ENCODE measurements at places on chromosomes 5 and 9. TPM values are rescaled to one million over a fixed set of nuclear protein-coding genes. Genes with fewer than 3 reads are reported as not detected.

DNA sequence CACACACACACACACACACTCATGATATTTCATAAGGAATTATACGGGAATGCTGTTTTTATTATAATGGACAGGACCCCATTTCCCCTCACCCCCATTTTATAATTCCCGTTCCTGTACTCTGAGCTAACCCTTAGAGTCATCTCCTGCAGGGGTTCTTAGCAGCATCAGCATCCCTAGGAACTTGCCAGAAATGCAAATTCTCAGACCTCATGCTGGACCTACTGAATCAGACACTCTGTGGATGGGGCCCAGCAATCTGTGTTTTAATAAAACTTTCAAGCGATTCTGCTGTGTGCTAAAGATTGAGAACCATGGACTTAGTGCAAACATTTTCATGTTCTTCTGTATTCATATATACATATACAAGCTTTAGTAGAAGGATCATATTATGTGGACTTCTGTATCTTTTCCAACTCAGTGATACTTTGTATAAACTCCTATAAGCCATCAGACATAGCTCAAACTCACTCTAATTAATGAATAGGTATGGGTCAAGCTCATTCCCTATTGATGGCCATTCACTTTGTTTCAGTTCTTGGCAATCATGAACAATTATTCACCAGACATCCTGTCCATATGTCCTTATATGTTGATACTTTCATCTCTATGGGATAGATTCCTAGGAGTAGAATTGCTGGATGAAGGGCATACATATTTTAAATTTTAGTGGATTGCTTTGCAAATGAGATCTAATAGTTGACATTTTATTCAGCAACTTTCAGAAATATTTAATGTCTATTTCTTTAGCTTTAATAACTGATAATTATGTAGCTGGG, 65.5 kb downstream of the ARHGEF28 start:
- H3K4me3 ChIP-seq = no peak overlapping the region
- no peaks in the 10 kb centered on the region for H3K36me3 ChIP-seq
- H3K27me3 ChIP-seq = no peaks in the 10 kb centered on the region
- no peaks in the 10 kb centered on the region for H3K4me1 ChIP-seq
- no peak for DNase-seq
- no peak overlapping the region for H3K27ac ChIP-seq

GRCh38 chr5:131381021-131381420, 117.2 kb downstream of the CDC42SE2 start:
- peaks cover 8% of the 10 kb centered on the region for H3K36me3 ChIP-seq
- H3K4me3 ChIP-seq = no peak overlapping the region
- peak overlapping the region; percentile 99 for H3K27ac ChIP-seq
- peaks cover 69% of the 10 kb centered on the region for H3K4me1 ChIP-seq
- no peak for DNase-seq
- H3K27me3 ChIP-seq = no peaks in the 10 kb centered on the region

DNA sequence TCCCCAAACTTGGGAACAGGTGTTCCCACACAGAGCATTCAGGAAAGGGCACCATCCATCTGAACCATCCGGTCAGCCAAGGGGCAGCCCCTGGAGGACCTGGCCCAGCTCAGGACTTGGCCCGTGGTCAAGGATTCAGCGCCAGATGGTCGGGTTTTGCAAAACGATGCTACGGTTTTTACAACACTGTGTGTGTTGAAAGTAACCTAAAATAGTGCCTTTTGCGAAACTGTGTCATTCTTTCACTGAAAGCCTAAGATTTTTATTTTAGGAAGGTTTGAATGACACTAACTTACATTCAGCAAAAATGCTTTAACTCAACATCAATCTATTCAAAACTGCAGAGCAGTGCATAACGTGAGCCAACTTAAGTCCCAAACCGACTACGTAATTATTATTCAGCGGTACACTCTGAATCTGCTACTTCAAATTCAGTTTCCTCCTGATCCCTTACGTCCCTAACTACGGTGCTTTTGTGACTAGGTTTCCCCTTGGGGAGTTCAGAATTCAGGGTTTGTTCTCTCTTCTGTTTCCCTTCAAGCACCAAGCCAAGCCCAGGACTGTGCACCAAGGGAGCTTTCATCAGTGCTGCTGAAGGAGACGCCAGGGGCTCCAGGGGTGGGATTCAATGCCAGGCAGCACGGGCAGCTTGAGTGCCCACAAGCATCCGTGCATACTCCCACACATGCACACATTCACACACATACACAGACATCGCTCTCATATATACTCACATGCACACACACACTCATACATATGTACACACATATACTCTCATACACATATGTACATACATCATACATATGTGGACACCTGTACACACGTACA, 25.8 kb downstream of the LPCAT1 start:
- peak overlapping the region; percentile 78 for H3K27ac ChIP-seq
- peak; percentile 72 for DNase-seq
- no peak overlapping the region for H3K4me3 ChIP-seq
- no peaks in the 10 kb centered on the region for H3K27me3 ChIP-seq

DNA sequence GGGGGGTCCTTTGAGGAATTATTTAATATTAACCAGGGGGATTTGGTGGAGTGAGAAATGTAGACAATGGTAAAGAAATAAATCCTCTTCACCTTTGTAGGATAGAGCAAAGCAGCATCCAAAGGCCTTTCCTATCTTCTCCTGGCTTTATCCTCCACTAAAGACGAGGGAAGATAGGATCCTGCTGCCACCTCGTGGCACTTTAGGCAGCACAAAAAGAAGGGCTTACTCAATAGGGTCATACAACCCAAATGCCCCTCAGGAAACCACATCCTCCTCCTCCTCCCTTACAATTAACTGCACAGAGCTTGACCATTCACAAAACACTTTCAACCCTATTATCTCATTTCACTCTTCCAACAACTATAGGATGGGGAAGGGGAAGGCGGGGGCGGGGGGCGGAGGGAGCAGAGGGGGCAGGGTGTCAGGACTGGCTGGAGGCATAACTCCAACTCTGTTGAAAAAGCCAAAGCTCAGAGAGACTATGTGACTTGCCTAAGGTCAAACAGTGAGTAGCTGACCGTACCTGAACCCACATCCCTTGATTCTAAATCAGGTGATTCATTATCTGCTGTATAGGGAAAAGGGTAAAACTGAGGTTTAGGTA, 45.4 kb upstream of the MYOT start:
- no peak overlapping the region for H3K4me3 ChIP-seq
- H3K36me3 ChIP-seq = no peaks in the 10 kb centered on the region
- H3K27ac ChIP-seq = no peak overlapping the region
- no peaks in the 10 kb centered on the region for H3K27me3 ChIP-seq

DNA sequence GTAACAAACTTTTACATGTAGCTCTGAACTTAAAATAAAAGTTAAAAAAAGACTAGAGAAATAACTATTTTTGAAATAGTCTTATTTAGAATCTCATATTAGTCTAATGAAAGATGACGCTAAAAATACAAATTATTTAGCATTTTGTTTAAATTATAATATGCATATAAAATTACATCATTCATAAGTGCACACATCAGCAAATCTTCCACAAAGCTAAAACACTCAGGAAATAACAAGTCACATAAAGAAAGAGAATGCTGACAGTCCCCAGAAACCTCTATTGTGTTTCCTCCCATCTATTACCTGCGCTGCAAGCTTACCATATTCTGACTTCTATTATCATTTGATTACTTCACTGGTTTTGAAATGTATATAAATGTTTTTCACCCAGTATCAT, 986.9 kb upstream of the SEMA6A start:
- no peaks in the 10 kb centered on the region for H3K27me3 ChIP-seq
- no peak for DNase-seq
- no peaks in the 10 kb centered on the region for H3K36me3 ChIP-seq
- no peak overlapping the region for H3K4me3 ChIP-seq
- no peaks in the 10 kb centered on the region for H3K4me1 ChIP-seq

GRCh38 chr9:131289301-131290035, at the start of gene PLPP7:
TSS of gene PLPP7 (plus strand) at chr9:131289723. CDS start at chr9:131289998, 275 bp downstream.
- no peak for DNase-seq
- no peaks in the 10 kb centered on the region for H3K36me3 ChIP-seq
- H3K27ac ChIP-seq = no peak within 1 kb of the TSS

Gene BRINP1
- not detected for total RNA-seq

Gene F2RL2
- total RNA-seq = not detected

Gene CER1
- total RNA-seq = not detected

DNA sequence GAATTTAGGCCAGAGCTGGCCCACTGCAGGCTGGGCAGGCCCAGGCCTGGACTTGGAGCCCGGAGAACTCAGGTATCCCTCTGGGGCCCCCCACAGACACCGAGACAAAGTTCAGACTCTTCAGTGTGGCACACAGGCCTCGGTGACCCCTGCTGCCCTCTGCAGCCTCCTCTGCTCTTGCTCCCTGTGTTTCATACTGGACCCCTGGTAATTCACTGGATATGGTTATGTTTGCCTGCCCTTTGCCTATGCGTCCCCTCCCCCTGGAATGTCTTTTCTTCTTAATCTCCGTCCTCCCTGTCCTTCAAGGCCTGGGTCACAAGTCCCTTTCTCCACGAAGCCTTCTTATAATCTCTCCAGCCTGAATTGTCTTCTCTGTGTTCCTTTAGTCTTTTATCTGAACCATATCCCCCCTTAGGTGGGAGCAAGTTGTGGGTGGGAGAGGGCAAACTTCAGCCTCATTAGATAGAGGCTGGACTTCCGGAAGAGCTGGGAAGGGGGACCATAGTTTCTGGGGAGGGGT, 30.1 kb downstream of the GSN start:
- H3K27me3 ChIP-seq = no peaks in the 10 kb centered on the region
- H3K4me3 ChIP-seq = no peak overlapping the region
- DNase-seq = no peak
- peak overlapping the region; percentile 8 for H3K27ac ChIP-seq
- peaks cover 38% of the 10 kb centered on the region for H3K4me1 ChIP-seq
- H3K36me3 ChIP-seq = no peaks in the 10 kb centered on the region

Gene GABRB2
- total RNA-seq = 0.05 TPM

GRCh38 chr5:53423724-53424123, 56.7 kb upstream of the FST start:
- H3K27ac ChIP-seq = no peak overlapping the region
- no peak for DNase-seq
- no peaks in the 10 kb centered on the region for H3K4me1 ChIP-seq
- no peaks in the 10 kb centered on the region for H3K27me3 ChIP-seq

DNA sequence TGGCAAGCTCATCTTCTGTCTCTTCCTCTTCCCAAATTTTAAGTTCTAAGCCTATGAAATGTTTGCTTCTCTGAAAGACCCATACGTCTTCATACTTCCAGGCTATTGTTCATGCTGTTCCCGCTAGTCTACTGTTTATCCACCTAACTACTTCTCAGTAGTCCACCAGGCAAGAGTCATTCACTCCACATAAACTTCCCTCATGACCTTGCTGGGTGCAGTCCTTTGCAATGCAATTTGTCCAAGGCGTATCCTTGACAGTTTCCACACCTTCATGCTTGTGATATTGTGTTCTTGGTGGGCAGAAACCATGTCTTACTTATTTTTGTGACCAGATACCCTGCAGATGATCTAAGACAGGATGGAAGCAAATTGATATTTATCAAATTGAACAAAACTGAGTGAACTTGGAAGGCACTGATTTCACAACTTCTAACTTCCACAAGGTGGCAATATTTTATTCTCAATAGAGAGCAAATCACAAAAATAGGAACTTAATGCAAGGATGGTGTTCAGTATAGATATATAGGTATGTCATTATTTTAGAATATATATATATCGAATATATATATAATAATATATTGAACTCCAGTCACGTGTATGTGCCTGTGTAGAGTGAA, 30.3 kb downstream of the TYRP1 start:
- no peaks in the 10 kb centered on the region for H3K27me3 ChIP-seq
- no peaks in the 10 kb centered on the region for H3K4me1 ChIP-seq
- H3K36me3 ChIP-seq = no peaks in the 10 kb centered on the region

GRCh38 chr5:43039471-43040286, 440 bp downstream of the ANXA2R start:
- no peaks in the 10 kb centered on the region for H3K27me3 ChIP-seq
- no peaks in the 10 kb centered on the region for H3K36me3 ChIP-seq
- H3K4me3 ChIP-seq = peak overlapping the region; percentile 62
- peaks cover 49% of the 10 kb centered on the region for H3K4me1 ChIP-seq
- peak; percentile 77 for DNase-seq
- H3K27ac ChIP-seq = peak overlapping the region; percentile 98

GRCh38 chr5:346229-346935, 24.9 kb downstream of the AHRR start:
- H3K4me1 ChIP-seq = no peaks in the 10 kb centered on the region
- peaks cover 25% of the 10 kb centered on the region for H3K27me3 ChIP-seq
- no peak overlapping the region for H3K27ac ChIP-seq
- DNase-seq = no peak
- no peak overlapping the region for H3K4me3 ChIP-seq

- no peaks in the 10 kb centered on the region for H3K4me1 ChIP-seq
- no peak overlapping the region for H3K4me3 ChIP-seq
- no peaks in the 10 kb centered on the region for H3K36me3 ChIP-seq
- H3K27ac ChIP-seq = no peak overlapping the region
- no peak for DNase-seq
- no peaks in the 10 kb centered on the region for H3K27me3 ChIP-seq
These were observed 336.9 kb downstream of the DRD1 start for GRCh38 chr5:175107028-175107588.

DNA sequence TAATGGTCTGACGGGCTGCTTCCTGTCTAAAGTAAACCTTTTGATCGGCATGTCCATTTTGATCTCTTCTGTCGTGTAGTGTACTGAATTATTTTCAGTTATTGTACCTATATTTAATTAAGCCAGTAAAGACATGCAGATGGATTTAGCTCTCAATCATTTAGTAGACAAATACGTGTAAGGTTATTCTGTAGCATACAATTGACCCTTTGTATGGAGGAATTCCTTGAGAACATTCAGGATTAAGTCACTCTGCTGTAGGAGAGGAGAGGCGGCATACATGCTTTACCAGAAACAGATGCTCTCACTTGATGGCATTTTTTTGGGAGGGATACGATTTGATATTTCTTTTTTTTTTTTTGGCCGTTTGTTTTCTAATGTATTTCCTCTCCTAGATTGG, 141.0 kb downstream of the PBX3 start:
- DNase-seq = no peak
- peaks cover 11% of the 10 kb centered on the region for H3K4me1 ChIP-seq
- no peaks in the 10 kb centered on the region for H3K27me3 ChIP-seq
- no peak overlapping the region for H3K27ac ChIP-seq

Gene PAX5
- 275 TPM for total RNA-seq

GRCh38 chr5:1067141-1068121, 44.4 kb downstream of the SLC12A7 start:
- no peaks in the 10 kb centered on the region for H3K27me3 ChIP-seq
- no peak overlapping the region for H3K4me3 ChIP-seq

DNA sequence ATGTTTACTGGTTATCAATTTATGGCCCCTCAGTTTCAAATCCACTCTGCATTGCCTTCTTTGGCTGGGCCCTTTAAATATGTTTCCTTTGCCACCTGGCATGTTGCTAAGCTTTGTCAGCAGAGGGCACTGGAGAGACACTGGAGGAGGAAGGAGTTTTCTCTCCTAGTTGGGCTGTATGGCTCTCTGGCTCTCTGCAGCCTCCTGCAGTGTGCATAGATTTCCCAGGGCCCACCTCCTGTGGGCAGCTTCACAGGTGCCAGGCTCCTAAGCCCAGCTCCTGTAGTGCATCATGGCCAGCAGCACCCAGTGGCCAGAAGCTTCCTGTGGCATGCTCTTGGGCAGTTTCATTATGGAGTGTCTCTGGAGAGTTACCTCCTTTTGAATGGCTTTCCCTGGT, 23.3 kb downstream of the CAVIN4 start:
- DNase-seq = peak; percentile 35
- peaks cover 13% of the 10 kb centered on the region for H3K4me1 ChIP-seq
- no peak overlapping the region for H3K27ac ChIP-seq
- H3K4me3 ChIP-seq = no peak overlapping the region
- no peaks in the 10 kb centered on the region for H3K36me3 ChIP-seq

Measured in B cell (primary cell).